ENCODE measurements at places on chromosomes 2 and 18.

DNA sequence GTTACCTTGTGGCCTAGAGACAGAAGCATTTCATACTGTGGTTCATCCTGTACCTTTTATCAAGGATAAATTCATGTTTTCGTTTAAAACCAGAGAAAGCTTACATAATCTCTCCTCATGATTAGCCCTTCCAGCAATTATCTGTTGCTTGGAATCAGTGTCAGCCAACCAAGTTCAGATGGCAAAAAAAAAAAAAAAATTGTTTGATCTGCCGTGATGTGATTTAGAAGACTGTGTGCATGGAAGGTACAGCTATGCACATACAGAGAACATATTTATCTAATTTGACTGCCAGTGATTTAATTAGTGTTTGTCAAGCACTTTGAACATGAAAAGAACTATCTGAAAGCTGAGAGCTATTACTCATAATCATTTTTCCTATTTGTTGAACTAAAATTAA, 180.9 kb downstream of the ZEB2 start:
- no peak for DNase-seq

DNA sequence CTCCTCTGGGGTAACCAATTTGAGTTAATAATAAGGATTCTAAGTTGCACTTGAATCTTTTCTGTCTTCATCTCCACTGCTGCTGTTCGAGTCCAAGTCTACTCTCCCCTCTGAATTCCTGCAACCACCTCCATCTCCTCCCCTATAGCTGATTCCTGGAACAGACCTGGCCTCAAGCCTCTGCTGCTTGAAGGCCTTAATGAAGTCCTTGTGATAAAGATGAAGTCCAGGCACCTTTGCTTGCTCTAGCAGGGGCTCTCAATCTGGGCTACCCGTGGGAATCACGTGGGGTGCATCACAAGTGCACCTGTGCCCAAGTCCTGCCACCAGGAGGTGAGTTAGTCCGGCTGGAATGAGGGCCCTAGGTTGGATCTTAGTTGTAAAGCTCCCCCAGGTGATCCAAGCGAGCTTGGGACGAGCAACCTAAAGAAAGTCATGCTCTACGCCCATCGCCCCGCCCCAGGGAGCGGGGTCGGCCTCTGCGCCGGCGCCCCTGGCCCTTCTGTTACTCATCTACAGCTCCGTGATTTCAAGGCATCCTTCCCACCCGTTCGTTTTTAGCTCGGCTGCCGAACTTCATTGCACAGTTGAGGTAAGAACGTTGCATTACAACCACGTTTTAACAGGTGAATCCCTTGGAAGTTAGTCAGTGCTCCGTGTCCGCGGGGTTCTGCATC, 905 bp upstream of the IAH1 start:
- DNase-seq = no peak

- no peak for DNase-seq
Observed at GRCh38 chr2:101349893-101350662, 37.2 kb downstream of the CREG2 start.

- no peak for DNase-seq
Observed at GRCh38 chr2:238855891-238856580, 8.2 kb downstream of the TWIST2 start.

DNA sequence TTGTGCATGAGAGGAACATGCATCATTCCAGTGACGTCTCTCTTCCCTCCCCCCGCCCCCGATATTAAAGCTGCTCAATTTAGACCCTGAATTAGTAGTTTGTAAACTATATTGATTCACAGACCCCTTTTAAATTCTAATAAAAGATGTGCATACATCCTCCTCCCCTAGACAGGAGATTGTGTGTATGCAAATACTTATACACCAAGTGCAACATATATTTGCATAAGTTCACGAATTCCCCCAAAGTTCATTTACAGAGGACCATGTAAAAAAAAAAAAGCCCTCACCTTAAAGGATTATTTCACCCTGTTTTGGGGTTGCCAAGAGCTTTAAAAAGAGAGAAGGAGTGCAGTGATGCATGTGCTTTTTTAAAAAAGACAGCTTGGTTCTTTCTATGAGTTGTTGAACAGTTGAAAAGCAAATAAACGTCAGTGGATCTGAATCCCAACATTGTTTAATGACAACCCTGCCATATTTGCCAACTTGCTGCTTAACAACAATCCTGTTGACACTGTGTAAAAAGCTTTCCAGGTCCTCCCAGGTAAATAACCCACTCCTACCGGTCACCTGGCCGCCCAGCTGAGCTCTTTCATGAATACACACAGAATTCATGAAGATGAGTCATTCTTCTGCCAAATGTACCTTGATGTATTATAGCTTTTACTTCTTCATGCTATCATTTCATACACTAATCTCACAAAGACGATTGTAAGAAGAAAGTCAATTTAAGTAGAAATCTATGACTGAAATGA, 211.5 kb downstream of the IKZF2 start:
- no peak for DNase-seq

DNA sequence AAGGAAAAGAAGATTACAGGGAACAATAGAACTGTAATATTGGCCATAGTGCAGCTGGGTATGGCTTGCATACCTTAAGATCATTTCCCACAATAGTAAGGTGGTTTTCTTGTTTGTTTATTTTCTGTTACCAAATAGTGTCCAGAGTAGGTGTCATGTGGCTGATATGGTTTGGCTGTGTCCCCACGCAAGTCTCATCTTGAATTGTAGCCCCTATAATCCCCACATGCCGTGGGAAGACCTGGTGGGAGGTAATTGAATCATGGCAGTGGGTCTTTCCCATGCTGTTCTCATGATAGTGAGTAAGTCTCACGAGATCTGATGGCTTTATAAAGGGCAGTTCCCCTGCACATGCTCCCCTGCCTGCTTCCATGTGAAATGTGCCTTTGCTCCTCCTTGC, 190.1 kb downstream of the ICOS start:
- no peak for DNase-seq

DNA sequence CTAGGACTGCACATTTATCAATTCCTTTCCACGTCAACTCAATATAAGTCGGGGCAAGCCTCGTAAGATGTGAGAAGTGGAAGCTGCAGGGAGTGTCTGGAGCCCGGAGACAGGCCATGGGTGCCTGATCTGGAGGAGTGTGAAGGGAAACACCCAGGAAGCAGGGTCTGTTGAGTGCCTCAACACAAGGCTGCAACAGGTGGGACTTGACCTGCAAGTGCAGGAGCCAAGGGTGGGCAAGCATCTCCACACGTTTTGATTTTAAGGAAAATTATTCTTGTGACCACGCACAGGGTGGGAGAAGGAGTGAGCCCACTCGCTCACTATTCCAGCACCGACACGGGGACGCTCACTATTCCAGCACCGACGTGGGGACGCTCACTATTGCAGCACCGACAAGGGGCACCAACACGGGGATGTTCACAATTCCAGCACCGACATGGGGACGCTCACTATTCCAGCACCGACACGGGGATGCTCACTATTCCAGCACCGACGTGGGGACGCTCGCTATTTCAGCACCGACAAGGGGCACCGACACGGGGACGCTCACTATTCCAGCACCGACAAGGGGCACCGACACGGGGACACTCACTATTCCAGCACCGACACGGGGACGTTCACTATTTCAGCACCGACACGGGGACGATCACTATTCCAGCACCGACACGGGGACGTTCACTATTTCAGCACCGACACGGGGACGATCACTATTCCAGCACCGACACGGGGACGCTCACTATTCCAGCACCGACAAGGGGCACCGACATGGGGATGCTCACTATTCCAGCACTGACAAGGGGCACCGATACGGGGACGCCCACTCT, 197.3 kb downstream of the EIPR1 start:
- DNase-seq = no peak

GRCh38 chr18:23921716-23922285, 92.8 kb upstream of the TTC39C start:
- DNase-seq = no peak

DNA sequence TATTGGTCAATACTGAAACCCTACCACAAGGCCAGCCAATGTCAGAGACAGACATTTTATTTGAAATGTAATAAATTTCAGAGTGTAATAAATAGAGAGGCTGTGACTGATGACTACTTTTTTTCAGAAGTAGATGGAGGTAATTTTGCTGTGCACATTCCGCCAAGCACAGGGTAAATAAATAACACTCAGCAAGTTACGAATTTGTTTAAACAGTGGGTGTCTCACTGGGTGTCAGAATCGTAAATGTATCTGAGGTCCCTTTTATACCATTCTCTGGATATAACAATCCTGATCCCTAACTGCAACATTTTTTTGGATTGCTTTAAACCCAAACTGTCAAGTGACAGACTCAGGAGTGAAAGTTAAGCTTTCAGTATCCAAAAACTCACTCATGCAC, 74.1 kb downstream of the GATA6 start:
- DNase-seq = no peak

DNA sequence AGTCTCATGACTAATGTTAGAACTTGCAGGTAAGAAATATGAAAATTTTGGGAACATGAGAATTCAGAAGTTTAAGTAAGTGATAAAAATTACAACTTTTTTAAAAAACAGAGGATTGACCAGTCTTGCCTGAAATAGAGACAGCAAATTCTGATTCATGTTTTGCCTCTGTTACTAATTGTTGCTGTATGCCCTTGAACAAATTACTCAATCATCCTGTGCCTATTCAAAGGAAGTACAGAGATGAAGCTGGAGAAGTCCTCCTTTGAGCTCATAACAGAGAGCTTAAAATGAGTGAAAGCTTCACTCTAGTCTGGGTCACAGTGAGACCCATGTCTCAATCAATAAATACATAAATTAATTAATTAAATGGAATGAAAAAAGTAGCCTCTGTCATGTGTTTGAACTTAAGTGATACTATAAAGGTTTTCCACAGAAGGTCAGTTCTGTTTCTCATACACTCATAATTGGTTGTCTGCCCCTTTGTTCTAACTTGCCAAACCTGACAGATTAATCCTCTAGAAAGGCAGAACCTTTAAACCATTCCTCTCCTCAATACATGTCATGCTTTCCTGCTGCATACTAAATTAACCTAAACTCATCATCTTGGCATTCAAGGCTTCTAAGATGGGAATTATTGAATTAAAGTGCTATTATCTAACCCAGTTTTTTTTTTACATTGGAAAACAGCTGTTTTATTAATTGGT, 374.6 kb upstream of the LRATD1 start:
- no peak for DNase-seq

DNA sequence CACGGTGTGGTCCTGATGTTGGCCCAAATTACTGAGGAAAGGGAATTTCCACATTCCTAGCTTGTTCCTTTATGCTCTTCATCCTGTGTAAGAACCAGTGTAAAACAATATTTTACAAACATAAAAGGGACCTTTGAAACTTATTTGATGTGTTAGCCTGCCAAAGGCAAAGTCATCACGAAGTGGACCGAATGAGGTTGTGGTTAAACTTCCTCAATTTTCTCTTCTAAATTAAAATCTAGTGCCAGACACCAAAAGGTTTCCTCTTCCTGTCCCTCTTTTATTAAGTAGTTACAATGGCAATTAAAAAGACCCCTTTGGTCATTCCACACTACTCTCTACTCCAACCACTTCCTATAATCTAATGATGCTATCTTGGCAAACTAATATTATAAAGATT, 279.8 kb downstream of the AFF3 start:
- no peak for DNase-seq

- no peak for DNase-seq
Observed at GRCh38 chr2:238064376-238064775, 3.6 kb downstream of the SCLY start.

GRCh38 chr2:24490181-24490689, 819 bp upstream of the NCOA1 start:
- DNase-seq = peak; percentile 43

GRCh38 chr18:56565046-56565445, 73.3 kb downstream of the TXNL1 start:
- no peak for DNase-seq

DNA sequence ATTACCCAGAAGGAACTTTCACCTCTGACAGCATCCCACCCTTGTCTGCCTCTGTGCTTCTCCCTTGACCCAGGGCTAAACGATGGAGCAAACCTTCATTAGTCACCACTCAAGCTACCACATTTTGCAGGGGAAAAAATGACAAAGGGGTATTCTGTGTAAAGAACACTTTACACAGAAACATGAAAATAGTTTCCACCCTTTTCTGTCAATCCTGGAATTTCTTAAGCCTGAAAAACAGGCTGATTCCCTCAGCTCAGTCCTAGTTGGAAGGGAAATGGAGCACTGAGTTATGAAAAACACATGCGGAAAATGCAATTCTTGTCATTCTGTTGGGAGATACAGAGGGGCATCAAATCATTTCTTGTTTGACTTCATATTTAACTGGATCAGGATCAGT, 175.0 kb upstream of the HNRNPA3 start:
- DNase-seq = no peak

GRCh38 chr18:61127714-61128467, 205.3 kb upstream of the CDH20 start:
- no peak for DNase-seq

DNA sequence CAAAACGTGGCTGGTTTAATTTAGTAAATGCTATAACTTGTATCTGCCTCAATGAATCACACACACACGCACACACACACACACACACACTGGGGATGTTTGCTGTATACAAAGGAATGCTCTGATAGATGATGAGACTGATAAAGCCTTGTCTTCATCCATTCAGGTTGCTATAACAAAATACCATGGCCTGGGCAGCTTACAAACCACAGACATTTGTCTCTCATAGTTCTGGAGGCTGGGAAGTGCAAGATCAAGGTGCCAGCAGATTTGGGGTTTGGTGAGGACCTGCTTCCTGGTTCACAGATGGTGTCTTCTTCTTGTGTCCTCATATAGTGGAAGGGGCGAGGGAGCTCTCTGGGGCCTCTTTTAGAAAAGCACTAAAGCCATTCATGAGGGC, 149.5 kb upstream of the HDAC4 start:
- DNase-seq = no peak

DNA sequence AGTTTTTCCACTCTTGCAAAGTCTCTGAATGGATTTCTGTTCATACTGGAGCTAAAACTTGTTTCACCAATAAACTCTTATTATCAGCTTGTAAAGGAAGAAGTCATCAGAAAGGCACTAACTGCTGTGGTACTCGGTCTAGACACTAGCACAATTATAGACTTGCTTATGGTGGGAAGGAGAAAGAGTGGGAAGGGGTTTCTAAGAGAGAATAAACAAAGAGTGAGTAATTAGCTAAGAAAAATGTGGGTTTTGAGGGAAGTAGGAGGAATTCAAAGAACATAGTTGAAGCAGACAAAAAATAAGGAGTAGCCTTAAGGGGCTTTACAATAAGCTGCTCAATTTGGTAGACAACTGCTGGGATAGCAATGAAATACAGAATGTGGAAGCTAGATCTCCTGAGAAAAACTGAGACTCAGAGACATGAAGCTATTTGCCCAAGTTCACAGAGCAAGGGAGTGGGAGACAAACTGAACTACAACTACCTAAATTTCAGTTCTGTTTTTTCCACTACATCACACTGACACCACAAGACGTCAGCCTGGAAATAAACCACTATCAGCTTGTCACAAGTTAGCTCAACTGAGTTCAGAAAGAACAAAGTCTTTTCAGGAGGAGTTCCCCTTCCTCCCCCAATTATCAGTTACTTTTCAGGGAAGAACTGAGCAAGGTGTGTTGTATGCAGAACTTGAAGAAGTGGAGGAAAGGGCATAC, 59.7 kb downstream of the MAP4K3 start:
- peak; percentile 11 for DNase-seq

All from umbilical cord (tissue), 2 donors.